Foreskin keratinocyte (primary cell): ENCODE measurements at places on chromosomes 4 and X. TPM values are rescaled to one million over a fixed set of nuclear protein-coding genes. Genes with fewer than 3 reads are reported as not detected.

Gene NUP62CL
- 2.9 and 4.3 TPM in 2 replicates for total RNA-seq

- DNase-seq: no peak
Measured at GRCh38 chr4:178712486-178712885, 1270.2 kb upstream of the AGA start.

GRCh38 chr4:97013309-97013708 is 1130.0 kb downstream of the STPG2 start:
- DNase-seq: no peak

DNA sequence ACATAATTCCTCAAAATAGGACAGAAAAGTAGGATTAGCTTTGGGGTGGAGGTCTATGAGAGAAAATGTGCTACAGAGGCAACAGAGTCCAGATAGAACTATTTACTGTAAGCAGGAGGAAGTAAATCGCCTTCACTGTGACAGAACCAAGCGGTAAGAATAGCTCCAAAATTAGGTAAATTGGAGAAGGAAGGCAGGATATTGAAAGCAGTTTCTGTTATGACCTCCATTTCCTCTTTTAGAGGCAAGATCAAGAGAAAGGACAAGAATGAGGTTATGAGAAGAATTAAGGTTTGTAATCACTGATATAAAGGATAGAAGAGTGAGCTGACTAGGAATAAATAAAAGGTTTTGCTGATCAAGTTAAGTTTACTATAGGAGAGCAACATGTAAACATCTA is 44.1 kb upstream of the NEUROG2 start:
- no peak for DNase-seq

- DNase-seq: no peak
Measured at GRCh38 chr4:72186714-72187113, 154.9 kb downstream of the NPFFR2 start.
